Stimulated activated CD4-positive, alpha-beta T cell treated with anti-CD3 and anti-CD28 coated beads, Interleukin-1b, Interleukin-23, amount 100 ng/mL, for 1 hour (primary cell): ENCODE measurements at places on chromosomes 4 and X.

DNA sequence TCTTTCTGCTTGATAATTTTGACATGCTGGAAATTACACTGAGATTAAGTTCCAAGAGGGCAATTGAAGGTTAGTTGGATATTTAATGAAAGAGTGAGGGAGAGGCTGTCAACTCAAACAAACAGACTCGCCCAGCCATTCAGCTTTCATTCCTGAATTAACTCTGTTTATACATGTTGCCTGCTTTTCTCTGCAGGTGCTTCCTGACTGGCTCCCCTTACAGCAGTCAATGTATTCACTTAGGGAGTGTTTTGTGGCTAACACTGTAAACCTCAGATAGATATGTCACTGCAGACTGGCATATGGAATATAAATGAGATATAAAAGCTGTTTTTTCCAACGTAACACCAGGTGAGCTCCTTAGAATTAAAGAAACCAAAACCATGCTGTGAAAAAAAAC is 28.7 kb downstream of the TMPRSS11A start:
- no peak for DNase-seq

- DNase-seq: no peak
Measured at GRCh38 chrX:22320236-22320873, 47.6 kb downstream of the CBLL2 start.

- no peak for DNase-seq
Measured at GRCh38 chr4:125084608-125085007, 230.1 kb upstream of the FAT4 start.

GRCh38 chrX:133935076-133935475 is 50.3 kb downstream of the GPC3 start:
- DNase-seq: no peak

DNA sequence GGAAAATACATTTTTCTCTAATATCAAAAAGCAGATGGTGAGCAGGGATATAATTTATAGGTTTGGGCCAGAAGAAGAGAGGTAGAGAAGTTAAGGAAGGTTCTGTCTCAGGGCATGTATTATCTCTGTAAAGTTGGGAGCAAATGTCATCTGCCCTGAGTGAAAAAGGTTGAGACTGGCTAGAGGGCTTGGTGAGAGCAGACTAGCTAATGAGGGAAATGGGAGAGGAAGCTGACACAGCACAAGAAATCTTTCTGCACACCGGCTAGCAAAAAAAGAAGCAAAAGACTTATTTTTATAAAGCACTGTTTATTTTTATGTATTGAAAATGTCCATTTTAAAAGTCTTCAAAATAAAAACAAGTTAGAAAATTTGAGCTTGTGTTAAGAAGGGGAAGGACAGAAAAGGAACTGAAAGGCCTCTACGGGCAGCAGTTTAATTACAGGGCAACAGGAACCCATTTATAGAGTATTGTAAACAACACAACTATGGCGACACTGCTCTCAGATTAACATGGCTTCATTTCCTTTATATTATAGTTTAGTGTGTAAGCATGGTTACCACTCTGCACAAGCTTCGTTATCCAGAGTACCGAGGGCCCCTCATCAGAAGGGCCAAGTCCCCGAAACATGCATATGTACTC is 17.4 kb downstream of the CD40LG start:
- DNase-seq: no peak

DNA sequence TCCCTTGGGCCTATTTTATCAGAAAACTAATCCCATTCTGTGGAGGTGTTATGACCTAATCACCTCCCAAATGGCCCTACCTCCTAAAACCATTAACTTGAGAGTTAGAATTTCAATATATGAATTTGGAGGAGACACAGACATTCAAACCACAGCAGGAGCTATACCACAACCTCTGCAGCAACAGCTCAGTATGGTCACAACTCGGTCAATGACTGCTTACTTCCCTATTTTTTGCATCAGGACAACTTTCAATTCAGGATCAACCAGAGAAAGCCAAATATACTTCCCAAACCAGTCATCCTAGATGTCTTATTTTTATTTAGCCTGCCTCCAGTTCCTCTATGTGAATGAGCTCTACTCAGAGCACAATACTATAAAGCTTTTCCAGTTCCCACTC is 11.3 kb upstream of the SMARCA5 start:
- no peak for DNase-seq
